ENCODE measurements at places on chromosomes 6 and 20.

DNA sequence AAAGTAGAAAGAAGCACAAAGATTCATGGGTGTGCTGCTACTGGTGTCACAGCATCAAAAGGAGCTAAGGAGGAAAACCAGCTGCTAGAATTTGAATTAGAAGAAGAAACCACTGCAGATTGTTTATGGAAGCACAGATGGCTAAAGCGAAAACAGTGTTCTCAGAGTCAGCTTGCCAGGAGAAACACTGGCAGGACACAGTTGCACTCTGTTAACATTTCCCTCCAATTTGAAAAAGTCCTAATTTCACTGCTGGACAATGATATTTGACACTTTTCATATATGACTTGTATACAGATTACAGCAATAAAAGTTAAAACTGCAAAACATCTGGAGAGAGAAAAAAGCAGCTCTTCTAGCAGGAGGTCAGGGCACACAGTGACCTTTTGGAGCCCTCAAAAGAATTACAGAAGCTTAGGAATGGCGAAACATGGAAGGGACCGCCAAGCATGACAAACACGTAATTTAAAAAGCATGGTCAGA, 314.5 kb downstream of the COL12A1 start:
- no peak for DNase-seq

- DNase-seq: peak; percentile 79
These were observed 11.5 kb upstream of the CDKN1A start for GRCh38 chr6:36666826-36667591.

GRCh38 chr6:137819740-137820139, 47.3 kb upstream of the TNFAIP3 start:
- DNase-seq: no peak

GRCh38 chr20:61753316-61753942, 312.3 kb downstream of the TAF4 start:
- DNase-seq: no peak

GRCh38 chr6:71474942-71475341, 186.3 kb downstream of the OGFRL1 start:
- no peak for DNase-seq

DNA sequence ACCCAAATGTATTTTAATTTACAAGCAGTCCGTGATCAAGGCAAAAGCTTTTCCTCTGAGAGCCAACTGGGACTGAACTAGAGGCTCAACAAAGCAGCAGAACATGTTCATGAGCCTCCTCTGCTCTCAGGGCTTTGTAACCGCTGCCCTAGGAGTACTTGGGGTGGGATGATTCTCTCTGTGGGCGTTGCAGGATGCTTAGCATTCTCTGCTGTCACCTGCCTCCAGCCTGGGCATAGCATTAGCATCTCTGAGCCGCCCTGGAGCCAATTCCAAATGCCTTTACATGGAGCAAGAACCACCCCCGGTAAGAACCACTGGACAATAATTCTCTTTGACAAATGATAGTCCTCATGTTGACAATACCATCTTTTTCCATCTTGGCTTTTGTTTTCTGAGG, 237.6 kb upstream of the CDH4 start:
- no peak for DNase-seq

All from OCI-M1 (cell line).